ENCODE measurements at places on chromosomes 6 and 20.

DNA sequence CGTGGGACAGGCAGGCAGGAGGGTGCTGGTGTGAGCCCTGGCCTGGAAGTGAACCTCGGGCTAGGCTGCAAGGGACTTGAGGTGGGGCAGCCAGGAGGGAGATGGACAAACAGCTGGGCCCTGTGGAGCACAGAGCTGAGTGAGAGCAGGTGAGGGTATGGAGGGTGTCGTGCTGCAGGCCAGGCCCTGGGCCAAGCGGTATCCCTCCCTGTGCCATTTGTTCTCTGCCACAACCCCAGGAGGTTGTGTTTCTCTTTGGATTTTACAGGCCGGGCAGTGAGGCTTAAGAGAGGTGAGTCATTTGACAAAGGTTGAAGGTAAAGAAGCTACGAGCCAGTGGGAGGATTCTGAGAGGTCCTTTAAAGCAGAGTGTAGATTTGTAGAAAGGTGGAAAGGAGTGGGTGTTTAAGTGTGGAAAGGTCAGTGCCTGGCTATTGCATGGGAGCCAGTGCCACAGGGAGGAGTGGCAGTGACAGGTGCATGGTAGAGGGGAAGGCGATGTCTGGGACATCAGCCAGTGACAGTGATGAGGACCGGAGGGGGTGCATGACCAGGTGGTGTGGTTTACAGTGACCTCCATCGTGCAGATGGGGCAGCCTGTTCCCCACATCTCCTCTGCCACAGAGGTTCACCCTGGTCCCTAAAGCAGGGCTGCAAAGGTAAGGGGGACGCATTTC lies 39.8 kb downstream of the GMPR start:
- DNase-seq = no peak

GRCh38 chr20:62805155-62805710 lies 598 bp downstream of the OGFR start:
- no peak for DNase-seq

- DNase-seq = no peak
Measured at GRCh38 chr20:38818113-38819065, 12.9 kb downstream of the PPP1R16B start.

DNA sequence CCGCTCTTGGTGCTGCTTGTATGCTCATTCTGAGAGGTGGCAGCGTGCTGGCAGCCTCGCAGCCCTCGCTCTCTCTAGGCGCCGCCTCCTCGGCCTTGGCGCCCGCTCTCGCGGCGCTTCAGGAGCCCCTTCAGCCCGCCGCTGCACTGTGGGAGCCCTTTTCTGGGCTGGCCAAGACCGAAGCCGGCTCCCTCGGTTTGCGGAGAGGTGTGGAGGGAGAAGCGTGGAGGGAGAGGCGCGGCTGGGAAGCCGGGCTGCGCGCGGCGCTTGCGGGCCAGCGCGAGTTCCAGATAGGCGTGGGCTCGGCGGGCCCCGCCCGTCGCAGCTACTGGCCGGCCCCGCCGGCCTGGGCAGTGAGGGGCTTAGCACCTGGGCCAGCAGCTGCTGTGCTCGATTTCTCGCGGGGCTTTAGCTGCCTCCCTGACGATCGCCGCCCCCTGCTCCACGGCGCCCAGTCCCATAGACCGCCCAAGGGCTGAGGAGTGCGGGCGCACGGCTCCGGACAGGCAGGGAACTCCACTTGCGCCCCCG lies 19.5 kb upstream of the FAM8A1 start:
- DNase-seq = peak; percentile 6

DNA sequence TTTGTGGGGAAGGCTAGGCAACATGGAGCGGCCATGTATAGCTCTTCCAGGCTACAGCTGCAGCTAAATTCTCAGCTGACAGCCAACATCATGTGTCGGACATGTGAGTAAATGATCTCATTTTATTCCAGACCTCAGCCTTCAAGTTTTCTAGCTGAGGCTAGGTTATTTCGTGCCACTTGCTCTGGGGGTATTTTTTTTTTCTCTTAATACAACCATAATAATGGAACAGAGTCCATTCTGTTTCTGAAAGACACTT lies 573.5 kb downstream of the CD109 start:
- no peak for DNase-seq

- DNase-seq = no peak
Measured at GRCh38 chr6:11753798-11754197, 24.8 kb downstream of the ADTRP start.

DNA sequence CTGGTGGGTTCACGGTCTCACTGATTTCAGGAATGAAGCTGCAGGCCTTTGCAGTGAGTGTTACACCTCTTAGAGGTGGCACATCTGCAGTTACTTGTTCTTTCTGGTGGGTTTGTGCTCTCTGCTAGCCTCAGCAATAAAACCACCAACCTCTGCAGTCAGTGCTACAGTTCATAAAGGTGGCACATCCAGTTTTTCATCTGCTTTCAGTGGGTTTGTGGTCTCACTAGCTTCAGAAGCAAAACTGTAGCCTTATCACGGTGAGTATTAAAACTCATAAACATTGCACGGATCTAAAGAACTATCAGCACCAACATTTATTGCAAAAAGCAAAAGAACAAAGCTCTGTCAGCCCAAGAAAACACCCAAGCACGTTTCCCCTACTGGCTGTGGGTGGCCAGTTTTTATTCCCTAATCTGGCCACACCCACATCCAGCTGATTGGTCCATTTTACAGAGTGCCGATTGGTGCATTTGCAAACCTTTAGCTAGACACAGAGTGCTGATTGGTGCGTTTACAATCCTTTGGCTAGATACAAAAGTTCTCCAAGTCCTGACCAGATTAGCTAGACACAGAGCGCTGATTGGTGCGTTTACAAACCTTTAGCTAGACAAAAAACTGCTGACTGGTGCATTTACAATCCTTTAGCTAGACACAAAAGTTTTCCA lies 3.4 kb upstream of the TMEM14C start:
- peak; percentile 28 for DNase-seq

DNA sequence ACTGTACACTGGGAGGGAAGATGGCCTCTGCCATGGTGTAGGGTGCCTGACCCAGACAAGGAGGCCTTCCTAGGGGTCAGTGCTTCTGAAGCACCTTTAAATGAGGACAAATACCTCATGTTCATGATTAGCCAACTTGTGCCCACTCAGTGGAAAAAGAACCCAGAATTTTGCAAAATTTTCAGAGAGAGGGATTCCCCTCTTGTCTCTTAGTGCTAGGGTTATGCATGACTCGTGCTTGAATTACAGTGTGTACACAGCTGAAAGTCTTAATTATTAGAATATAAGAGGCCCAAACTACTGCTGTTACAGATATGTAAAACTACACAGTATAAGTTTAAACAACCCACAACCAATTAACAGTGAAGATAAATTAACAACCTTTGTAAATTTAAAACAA lies 38.0 kb downstream of the HLA-G start:
- DNase-seq = no peak

DNA sequence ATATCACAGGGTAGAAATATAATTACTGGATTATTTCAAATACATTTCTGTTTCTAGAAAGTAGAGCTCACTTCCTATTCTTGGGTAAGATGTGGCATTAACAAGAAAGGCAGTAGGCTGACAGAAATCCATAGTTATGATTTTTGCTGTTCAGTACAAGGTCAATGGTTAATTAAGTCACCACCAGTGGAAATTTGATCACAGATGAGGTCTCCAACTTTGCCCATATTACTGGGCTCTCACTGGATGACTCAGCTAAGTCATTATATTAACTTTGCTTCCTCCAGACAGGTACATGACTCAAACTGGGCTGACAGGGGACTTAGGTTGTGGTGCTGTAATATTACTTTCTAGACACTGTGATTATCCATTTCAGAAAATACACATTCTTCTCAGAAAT lies 212.4 kb downstream of the GRIK2 start:
- no peak for DNase-seq

- no peak for DNase-seq
Measured at GRCh38 chr6:107667790-107668189, 156.3 kb downstream of the SCML4 start.

GRCh38 chr6:47419621-47420020 lies 58.0 kb upstream of the CD2AP start:
- no peak for DNase-seq

DNA sequence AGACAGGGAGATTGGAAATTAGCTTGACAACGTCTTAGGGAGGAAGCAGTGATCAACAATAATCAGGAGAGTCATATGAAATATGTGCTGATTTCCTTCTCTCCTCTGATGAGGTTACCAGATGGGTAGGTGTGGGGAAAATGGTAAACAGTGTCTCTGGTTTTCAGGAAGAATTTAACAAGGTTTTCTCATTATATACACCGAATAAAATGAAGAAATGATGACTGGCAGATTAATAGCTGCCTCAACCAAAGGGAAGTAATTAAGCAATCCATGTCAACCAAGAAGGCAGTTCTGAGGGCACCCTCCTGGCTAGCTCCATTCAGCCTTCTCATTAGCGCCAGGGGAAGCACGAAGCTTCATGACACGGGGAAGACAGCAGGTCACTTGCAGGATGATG lies 12.7 kb upstream of the RAMACL start:
- no peak for DNase-seq

Measured in central memory CD4-positive, alpha-beta T cell (primary cell).